ENCODE measurements at places on chromosomes 7 and 10.

DNA sequence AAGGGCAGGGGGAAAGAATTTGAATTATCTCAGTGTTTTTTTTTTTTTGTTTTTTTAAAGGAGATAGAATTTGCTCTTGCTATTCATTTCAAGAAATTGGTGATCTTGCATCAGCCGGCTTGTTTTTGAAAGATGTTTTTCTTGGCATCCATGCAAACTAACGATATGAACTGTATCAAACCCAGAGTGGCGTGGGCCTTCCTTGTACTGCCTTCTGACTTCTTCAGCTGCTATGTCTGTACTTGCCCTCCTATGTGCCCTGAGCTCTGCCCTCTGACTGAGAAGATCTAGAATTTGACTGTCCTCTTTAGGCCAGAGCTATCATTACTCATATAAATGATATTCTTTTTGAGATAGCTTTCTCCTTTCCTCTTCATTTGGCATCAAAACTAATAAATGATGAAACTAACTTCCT, 183.1 kb downstream of the EXOC4 start:
- no peak for DNase-seq

GRCh38 chr7:147023440-147023839, 906.8 kb downstream of the CNTNAP2 start:
- no peak for DNase-seq

DNA sequence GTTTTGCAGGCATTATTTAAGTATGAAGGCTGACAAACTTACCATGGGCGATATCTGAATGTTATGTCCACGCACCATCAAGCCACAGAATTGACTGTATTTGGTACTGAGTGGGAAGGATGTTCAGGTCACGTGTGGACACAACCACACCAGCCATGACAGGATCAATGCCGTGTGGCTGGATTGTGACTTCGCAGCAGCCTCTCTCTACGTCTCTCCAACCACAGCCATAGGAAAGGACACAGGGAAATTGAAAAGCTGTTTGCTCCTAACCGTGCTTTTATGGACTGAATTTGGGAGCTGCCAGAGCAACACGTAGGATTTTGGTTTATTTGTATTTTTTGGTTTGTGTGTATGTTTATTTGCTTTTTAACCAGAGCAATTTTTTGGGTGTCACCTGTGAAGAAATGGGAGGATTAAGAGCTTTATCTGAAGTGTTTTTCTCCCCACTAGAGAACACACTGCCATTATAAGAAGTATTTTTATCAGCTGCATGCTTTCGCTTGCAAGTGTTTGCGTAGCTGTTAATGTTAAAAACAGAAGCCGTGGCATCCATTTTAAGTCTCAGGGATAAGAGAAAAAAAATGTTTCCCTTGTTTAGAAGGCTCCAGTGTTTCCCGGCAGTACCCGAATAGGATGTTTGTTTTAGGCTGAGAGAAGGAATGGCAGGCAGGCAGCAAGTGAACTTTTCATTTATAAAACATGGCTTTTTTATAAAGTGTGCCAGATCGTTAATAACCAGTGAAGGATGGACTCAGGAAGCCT, 401.1 kb upstream of the NFE2L3 start:
- DNase-seq, result no peak

GRCh38 chr10:60155099-60155877, 234.4 kb downstream of the ANK3 start:
- DNase-seq, result no peak

DNA sequence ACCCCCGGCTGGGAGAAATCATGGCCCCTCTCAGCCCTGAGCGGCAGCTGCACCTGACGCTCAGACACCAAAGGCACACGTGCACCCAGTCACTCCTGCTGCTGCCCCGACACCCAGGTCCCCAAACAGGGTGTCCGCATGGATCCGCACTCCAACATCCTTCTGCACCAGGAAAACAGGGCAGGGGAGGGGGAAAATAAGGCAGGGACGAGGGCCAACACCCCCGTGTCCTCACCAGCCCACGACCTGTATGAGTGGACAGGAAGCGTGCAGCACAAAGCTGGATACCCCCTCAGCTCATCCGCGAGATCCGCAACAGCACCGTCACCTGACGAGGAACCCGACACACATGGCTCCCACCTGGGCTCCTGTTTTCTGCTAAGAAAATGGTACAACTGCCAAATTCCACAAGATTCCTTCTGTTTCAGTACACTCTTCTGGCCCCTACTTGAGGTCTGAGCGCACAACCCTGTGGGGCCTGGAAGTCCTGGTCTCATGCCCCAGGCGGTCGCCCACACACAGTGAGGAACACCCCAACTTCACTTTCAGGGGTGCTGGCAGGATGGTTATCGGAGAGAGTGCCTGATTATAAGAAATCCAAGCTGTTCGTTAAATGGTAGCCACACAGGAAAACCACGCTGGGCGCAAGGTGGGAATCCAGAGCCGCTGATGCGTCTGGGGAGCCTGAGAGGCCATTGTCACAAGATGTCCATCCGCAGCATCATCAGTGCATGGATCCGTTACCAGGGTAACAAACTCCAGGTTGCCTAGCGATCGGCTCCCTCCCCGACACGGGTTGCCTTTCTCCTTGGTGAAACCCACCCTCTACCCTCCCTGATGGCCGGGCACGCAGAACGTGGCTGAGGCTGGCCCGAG, 63.6 kb downstream of the ZRANB1 start:
- no peak for DNase-seq
